Activated CD8-positive, alpha-beta memory T cell treated with anti-CD3 and anti-CD28 coated beads, Interleukin-2, amount 50 U/mL, for 48 hours (primary cell): ENCODE measurements at places on chromosomes 1 and 21.

GRCh38 chr1:201362906-201363305, 14.6 kb downstream of the TNNT2 start:
- no peak for DNase-seq

DNA sequence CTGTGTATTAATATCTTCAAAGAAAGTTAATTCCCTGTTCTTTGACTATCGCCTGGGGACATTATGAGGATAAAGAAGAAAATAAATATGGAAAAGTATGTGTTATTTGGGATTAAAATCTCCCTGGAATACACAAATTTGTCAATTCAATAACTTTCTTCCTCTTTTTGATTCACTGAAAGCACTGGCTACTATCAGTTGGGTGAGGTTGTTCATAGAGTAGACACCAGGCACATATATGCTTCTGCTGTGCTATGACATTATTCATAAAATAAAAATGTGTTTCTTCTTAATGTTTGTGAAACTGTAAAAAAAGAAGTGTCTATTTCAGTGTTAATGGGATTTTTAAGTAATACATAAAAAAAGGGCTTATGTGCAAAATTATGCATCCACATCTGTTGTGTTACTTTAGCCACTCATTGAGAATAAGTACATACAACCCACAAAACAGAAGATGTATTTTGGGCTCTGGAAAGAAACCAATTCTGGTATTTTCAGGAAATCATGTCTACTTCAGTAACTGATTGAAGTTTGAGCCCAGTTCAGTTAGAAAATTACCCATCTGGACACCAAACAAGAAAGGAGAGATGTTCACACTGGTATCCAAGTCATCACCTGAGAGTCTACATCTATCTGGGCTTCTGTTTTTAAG, 169.4 kb downstream of the GABPA start:
- DNase-seq, result no peak

GRCh38 chr1:205243350-205244191, 15.8 kb downstream of the TMCC2 start:
- no peak for DNase-seq

- DNase-seq, result no peak
These were observed 24.2 kb downstream of the SLC5A9 start for GRCh38 chr1:48246727-48247126.

- DNase-seq, result no peak
These were observed 190.0 kb upstream of the VAMP3 start for GRCh38 chr1:7580923-7581753.

DNA sequence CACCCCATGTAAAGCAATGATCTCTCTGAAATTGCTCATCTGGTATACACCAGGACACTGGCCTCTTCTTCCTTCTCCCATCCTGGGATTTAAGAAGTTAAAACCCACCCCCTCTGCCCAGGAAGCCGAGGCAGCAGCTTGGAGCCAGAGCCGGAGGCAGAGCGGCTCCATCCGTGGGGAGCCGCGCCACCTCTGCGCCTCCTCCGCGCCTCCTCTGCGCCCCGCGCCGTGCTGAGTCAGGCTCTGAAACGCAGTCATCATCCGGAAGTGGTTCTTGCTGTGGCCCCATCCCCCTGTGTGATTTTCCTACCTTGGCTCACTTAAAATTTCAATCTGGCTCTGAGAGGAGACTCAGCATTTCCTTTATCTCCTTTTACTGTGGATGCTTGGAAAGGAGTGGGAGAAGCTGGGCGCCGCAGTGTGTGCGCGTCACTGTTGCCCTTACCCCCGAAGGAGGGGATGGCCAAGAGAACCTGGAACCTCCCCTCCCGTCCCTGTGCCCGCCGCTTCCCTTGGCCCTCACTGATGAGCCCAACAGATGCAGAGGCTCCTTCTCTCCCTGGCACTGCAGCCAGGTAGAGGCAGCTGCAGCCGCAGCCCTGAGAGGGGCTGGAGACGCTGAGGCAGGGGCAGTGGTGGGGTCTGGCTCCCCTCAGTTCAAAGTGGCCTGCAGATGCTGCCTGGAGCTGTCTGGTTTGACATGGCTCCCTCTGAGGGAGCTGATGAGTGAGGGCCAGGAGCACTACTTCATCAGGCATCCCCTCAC, 15.3 kb upstream of the NPHP4 start:
- no peak for DNase-seq

DNA sequence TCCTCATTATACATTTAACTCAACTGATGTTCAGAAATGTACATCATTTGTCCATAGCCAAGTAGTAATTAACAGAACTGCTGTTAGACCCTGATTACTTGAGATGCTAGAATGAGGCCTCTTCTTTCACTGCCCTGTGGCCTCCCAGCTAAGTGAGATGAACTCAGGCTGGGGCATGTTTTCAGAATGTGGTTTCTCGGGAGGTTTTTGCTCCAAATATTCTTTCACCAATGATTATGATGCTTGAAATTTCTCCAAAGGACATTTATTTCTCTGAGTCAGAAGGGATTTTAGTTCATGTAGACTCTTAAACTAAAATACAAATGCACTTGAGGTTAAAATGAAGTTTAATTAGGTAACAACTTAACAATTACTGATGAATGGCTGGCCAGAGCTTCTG, 34.6 kb upstream of the ADAMTS5 start:
- no peak for DNase-seq
